Stimulated activated CD8-positive, alpha-beta memory T cell treated with anti-CD3 and anti-CD28 coated beads, Interleukin-4, amount 100 ng/mL, for 1 hour (primary cell): ENCODE measurements at places on chromosomes 13 and 19.

DNA sequence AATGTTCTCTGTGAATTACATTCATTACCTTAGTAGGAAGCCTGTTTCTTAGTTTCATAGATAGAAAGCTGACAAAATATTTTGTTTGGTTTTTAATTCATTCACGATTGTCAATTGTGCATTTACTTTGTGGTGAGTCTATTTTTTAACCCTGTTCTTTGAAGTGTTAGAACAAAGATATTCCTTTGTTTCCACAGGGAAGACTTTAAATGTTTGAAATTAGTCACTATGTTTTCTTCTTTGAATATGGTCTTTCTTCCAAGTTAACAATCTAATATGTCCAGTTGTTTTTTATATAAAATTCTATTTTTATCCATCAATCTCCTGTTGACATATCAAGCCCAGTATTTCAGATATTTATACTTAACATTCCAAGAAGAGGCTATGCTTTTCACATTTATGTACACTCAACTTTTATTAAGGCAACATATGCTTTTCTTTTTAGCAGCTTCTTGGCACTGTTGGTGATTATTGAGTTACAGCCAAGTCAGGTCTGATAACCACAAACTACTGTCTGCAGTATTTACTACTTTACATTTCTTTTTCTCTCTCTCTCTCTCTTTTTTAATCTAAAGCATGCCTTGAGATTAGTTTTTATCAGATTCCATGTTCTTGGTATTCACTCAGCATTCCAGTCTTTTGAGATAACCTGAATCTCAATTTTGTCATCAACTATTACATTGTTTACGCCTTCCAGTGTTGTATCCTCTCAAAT lies 812.8 kb upstream of the SLC10A2 start:
- no peak for DNase-seq

- no peak for DNase-seq
Measured at GRCh38 chr19:30799865-30800755, 427.9 kb downstream of the ZNF536 start.

DNA sequence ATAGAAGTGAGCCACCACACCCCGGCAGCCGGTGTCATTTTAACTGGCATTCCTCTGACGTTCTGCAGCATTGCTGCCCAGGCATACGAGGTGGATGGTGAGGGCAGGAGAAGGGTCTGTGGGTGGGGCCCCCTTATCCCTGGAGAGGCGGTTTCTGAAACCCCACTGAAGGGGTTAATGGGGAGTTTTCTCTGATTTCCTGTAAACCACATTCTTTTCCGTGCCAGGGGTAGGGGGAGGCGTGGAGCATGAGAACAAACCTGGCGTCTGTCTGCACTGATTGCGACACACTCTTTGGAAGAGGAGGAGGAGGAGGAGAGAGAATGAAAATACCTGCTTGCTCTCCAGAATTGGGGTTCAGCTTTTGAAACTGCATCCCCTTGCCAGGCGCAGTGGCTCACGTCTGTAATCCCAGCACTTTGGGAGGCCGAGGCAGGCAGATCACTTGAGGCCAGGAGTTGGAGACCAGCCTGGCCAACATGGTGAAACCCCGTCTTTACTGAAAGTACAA lies 2.7 kb upstream of the C3 start:
- DNase-seq, result no peak

DNA sequence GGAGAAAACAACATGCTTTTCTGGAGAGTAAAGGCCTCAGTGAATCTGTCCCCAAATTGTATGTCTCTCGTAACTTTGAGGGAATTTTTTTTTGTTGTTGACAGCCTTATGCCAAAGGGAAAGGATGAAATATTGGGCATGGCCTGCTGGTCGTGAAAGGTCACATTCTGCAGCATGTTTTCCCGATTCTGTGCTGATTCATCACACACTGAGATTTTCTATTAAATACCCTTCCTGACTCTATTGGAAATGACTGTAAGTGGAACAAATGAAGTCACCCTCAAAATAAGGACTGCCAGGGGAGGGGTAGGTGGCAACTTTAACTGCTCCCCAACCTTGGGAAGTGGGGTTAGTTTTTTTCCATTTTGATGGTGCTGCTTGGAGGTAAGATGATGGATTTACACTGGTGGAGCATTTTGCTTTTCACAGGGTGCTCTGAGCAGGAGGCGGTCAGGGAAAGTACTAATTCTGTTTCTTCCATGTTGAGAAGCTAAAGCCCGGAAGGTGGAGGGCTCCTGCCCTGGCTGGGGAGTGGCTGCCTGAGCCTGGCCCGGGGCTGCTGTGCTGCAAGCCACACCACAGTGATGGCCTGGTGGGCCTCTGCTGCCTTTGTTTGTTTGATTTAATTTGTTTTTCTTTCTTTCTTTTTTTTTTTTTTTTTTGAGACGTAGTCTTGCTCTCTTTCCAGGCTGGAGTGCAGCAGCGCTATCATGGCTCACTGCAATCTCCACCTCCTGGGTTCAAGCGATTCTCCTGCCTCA lies 116.8 kb upstream of the SPATA13 start:
- DNase-seq, result no peak

- no peak for DNase-seq
Measured at GRCh38 chr13:30526612-30527495, 61.1 kb upstream of the HMGB1 start.

- DNase-seq, result no peak
Measured at GRCh38 chr13:100898431-100898830, 223.8 kb upstream of the TMTC4 start.

GRCh38 chr19:16604615-16605014 lies 23.4 kb downstream of the MED26 start:
- no peak for DNase-seq

GRCh38 chr13:89212186-89212585 lies 1541.0 kb downstream of the SLITRK5 start:
- DNase-seq, result no peak

GRCh38 chr13:53112522-53112921 lies 83.9 kb downstream of the OLFM4 start:
- DNase-seq, result no peak
